ENCODE measurements at places on chromosomes 3 and 15.

DNA sequence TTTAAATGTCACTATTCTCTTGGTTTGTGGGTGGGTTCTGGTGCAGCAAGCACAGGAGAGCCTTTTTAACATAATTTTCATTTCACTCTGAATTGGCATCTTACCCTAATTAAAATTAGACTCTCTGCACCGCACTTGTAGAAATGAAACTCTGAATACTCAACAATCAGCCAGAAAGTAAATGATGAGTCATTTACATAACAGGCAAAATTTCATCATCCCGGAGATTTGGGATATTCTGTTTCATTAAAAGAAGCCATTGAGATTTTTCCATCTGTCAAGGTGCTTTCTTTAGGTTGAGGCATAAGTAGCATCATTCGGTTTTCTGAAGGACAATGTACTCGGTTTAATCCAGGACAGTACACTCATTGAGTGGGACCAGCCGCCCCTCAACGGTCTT is 111.0 kb downstream of the RFTN1 start:
- DNase-seq = peak; percentile 60

DNA sequence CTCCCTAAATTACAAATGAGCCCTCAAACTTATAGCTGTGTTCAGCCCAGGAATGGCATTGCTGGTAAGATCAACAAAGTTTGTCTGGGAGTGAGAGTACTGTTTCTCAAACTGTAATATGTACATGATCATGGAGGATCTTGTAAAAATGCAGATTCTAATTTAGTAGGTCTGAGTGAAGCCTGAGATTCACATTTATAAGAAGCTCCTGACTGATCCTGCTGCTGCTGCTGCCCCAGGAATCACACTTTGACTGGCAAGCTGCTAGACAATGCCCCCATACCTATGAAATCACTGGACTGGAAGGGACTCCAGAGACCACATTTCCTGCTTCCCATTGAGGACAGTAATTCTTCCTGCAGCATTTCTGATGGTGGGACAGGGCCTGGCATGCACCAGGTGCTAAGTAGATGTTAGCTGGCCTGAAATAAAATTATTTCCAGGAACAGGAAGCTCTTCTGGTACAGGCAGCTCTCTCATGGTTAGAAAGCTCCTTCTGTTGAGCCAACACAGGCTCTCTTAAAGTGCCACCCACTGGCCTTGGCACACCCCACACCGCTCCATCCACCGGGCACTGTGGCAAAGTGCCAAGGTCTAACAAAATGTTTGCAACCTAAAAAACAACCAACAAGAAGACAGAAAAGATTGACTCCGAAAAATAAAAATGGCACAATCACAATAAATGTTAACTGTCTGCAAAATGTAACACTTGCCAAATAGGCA is 36.7 kb upstream of the ZNF710 start:
- no peak for DNase-seq

DNA sequence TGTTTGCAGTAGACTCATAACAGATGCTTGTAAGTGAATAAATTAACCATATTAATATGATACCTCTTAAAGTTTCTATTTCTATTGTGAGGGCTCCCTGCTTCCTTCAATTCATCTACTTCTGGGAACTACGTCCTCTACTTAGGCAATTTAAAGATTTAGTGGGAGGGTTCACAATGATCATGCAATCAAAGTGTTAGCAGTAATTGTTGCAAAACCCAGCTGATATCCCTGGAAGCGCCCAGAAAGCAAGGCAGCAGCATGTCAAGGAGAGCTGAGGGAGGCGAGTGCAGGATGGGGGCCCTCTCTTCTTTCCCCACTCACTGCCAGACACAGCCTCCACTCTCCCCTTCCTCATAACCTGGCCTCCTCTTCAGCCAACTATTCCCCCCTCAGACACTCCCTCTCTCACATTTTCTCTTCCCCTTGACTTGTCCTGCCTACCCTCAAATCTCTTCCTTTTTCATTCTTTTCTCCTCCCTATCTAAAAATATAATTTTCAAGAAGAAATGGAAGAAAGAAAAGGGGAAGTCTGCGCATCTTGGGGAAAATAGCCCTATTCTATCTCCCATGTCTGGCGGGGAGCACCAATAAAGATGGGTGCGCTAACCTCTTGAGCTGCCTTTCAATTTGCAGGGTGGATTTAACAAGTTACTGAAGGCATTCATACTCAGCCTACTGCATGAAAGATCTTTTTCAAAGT is 6.6 kb downstream of the TMEM212 start:
- DNase-seq = no peak

- DNase-seq = peak; percentile 78
Observed at GRCh38 chr15:75836959-75837334, 6.3 kb upstream of the UBE2Q2 start.

DNA sequence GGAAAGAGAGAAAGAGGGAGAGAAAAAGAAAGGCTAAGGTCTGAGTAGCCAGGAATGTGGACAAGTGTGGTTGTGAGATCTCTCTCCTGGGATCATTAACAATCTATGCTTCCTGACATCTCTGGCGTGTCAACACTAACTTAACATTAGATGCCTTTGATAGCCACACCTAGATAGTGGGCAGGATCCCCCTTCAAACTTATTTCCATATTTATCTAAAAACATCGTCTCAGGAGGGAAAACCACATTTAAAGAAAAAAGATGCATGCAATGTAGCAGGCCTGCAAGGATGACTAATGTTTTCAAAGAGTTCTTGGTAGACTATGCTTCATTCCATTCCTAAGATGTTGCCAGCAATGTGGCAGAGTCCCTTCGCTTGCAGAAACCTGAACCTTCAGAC is 80.9 kb downstream of the MLH1 start:
- DNase-seq = peak; percentile 80

- DNase-seq = peak; percentile 15
Observed at GRCh38 chr3:24764236-24764915, 269.7 kb upstream of the THRB start.

DNA sequence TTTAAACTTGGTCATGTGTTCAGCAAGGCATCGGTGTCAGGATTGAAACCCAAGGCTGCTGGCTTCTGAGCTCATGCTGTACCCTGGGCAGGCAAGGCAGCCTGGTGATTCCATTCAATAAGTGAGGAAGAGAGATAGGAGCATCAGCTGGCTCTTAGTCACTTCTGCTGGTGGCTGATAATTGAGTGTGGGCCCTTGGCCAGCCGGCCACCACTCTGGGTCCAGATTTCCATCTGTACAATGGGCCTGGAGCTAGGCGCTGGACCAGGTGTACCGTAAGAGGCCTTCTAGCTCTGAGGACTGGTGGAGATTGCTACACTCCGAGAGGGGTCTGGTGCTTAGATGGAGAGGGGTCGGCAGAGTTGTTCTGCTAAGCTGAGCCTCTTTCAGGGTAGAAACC is 4.3 kb downstream of the CD276 start:
- no peak for DNase-seq

GRCh38 chr3:139668332-139668731 is 9.4 kb downstream of the NMNAT3 start:
- DNase-seq = no peak

DNA sequence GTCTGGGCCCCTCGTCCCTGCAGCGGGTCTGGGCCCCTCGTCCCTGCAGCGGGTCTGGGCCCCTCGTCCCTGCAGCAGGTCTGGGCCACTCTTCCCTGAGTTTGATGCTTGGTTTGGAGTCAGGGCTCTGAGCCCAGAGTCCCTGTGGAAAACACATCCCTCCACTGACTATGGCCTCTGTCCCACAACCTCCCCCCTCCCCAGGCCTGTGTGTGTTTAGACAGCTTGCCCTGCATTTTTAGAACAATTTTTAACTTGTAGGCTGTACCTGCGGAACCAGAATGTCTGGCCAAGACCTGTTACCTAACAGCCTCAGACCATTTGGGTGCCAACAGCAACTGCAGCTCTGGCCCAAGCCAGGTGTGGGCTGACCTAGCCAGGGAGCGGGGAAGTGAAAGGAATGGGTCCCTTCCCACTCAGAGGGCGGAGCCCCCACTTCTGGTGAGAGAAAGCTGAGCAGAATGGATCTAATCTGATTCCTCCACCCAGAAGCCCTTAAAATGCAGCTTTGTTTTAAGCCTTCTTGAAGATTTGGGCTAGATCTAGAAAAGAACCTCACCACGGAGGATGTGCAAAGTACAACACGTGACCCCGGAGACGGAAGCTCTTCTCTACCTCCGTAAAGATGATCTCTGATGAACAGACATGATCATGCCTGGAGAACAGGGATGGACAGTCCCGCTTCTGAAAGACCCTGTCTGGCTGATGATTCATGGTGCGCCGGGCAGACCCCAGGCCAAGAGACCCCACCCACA is 60.5 kb upstream of the TFRC start:
- DNase-seq = no peak

GRCh38 chr3:49410846-49411534 is 786 bp downstream of the RHOA start:
- no peak for DNase-seq

DNA sequence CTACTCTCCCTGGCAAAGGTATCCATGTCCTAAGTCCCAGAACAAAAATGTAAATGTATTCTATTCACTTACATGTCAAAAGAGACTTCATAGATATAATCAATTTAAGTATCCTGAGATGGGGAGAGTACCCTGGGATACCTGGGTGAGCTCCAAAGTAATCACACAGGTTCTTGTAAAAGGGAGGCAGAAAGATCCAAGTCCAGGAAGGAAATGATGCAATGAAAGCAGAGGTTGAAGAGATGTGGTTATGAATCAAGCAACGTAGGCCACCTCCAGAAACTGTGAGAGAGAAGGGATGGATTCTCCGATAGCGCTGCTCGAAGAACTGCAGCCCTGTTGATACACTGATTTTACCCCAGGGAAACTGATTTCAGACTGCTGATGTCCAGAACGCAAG is 93.9 kb upstream of the VGLL3 start:
- peak; percentile 16 for DNase-seq

DNA sequence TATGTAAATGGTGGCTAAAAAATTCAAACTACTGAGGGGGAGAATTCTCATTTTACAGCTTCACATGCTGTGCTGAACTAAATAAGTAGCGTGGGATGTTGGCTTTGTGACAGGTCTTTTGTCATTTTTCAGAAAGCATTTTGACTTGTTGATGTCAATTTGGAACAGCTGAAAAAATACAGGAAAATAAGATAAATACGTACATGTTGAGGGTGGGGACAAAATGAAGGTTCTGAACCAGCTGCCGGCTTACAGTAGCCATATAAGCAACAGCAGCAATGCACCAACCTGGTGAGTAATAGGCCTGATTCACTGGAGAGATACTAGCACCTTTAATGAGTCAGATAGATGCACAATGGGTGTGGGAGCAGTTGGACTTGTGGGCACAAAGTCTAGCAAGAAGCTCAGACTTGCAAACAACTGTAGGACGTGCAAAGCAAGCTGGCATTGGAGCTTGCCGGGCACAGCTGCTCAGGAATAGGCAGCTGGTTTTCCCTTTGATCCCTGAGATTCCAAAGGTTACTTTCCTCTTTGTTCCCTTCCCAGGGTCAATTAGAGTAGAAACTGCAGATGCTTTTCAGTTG is 12.9 kb downstream of the B3GNT5 start:
- DNase-seq = peak; percentile 74

DNA sequence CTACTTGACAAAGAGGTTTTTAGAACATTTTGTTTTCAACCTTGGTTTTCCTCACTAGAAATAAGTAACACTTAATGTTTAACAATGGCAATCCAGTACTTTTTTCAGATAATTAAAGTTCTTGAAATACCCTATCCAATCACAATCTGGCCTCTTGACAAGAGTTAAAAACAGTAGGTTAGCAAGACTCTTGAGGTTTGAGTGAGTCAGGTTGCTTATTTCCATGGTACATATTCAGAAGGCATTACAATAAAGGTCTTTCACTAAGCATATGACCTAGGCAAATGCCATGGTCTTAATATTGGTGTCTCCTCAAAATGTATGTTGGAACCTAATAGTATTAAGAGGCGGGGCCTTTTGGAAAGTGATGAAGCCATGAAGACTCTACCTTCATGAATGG is 5.6 kb downstream of the SUCNR1 start:
- no peak for DNase-seq

- peak; percentile 69 for DNase-seq
Observed at GRCh38 chr3:34016925-34017587, 218.6 kb downstream of the PDCD6IP start.

DNA sequence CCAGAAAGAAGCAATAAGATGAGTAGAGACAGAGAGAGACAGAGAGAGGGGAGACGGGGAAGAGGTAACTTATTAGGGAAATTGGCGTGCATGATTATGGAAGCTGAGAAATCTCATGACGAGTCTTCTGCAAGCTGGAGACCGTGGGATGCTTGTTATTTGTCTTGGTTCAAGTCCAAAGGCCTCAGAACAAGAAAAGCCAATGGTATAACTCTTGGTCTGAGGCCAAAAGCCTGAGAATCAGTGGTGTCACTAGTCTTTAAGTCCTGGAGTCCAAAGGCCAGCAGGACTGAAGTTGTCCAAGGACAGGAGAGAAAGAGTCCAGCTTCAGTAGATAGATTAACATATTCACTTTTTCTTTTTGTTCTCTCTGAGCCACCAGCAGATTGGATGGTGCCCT is 613.6 kb downstream of the CADM2 start:
- DNase-seq = no peak

DNA sequence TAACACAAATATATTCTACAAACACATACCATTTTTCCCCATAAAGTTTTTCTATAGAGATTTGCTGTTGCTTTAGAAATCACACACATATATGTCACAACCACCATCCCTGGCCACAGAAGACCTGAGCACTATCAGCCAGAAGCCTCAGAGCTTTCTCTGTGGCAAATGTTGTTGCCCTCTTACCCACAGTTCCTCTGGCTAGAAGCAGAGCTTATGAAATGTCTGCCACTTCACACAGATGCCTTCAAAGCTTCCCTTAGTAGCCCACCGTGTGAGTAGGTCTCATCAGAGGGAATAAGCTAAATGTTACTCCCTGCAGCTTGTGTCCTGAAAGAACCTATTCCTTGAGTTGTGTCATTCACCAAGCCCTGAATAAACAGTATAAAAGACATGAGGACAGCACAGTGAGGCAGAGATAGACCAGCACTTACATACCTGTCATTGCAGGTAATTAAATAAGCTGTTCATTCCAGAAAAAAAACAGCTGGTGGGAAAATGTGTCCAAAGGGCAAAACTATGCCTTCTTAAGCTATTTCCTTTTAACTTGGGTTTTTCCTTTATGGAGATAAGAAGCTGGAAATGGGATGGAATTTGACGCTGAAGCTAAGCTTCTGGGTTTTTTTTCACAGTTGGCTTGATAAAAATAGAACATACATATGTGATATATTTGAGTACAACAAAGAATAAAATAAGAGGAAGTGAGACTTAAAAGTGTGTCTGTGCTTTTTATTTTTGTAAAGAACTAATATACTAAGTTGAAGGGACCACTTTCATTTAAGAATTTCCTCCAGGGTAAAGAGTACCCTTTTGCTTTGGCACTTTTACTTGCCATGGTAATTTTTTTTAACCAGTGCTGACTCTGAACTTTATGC is 391.4 kb downstream of the KCNH8 start:
- DNase-seq = no peak

GRCh38 chr3:140708815-140709214 is 31.0 kb downstream of the TRIM42 start:
- DNase-seq = no peak
